A673 (cell line): ENCODE measurements at places on chromosomes 1 and 21. TPM values are rescaled to one million over a fixed set of nuclear protein-coding genes. Genes with fewer than 3 reads are reported as not detected.

SERPINC1 gene
- total RNA-seq = not detected in 2 replicates

GRCh38 chr1:3111348-3112021 lies 42.5 kb downstream of the PRDM16 start:
- peaks cover 16% of the 10 kb centered on the region for H3K27me3 ChIP-seq
- no peak overlapping the region for H3K27ac ChIP-seq
- H3K4me1 ChIP-seq = no peaks in the 10 kb centered on the region
- no peak overlapping the region for H3K4me3 ChIP-seq

GRCh38 chr1:182111496-182111895 lies 50.0 kb upstream of the ZNF648 start:
- DNase-seq = peak; percentile 11
- no peaks in the 10 kb centered on the region for H3K4me1 ChIP-seq
- no peak overlapping the region for H3K4me3 ChIP-seq
- H3K36me3 ChIP-seq = no peaks in the 10 kb centered on the region
- no peak overlapping the region for H3K27ac ChIP-seq

- no peak overlapping the region for H3K27ac ChIP-seq
- H3K27me3 ChIP-seq = no peaks in the 10 kb centered on the region
- peaks cover 15% of the 10 kb centered on the region for H3K4me1 ChIP-seq
- H3K4me3 ChIP-seq = no peak overlapping the region
- DNase-seq = no peak
- peaks cover 27% of the 10 kb centered on the region for H3K36me3 ChIP-seq
These were observed 4.4 kb downstream of the NBPF1 start for GRCh38 chr1:16608838-16609560.

DNA sequence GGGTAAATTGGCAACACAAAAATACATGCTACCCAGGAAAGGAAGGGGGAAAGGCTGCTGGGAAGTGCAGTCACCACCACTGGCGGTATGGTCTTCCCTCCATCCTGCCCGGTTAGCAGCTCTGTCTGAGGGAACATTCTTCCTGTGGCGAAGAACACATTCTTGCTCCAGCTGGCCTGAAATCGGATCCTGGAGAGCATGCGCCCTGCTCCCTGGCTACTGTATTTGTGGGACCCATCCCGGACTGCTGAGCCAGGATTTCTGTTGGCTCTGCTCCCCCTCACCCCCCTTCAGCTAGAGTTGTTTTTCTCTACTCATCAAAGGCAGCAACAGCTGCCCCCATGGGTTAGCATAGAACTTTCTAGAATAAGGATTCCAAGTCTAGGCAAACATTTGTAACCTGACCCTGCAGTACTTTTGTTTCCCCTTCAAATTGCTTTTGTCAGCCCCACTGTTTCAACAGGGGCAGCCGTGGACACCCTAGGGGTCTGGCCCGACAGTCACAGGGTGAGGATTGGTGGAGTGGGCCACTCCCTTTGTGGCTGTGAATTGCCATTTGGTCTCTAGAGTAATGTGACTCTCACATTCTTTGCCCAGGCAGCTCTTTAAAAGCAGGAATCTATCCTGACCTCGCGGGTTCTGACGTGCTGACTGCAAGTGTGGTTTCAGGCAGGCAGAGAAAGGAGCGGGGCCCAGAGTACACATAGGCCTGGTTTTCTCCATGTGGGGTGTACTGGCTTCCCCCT lies 157.7 kb downstream of the TOMM20 start:
- H3K27ac ChIP-seq = no peak overlapping the region
- no peak overlapping the region for H3K4me3 ChIP-seq
- peaks cover 9% of the 10 kb centered on the region for H3K4me1 ChIP-seq
- no peaks in the 10 kb centered on the region for H3K36me3 ChIP-seq

- H3K27me3 ChIP-seq = no peaks in the 10 kb centered on the region
- H3K4me3 ChIP-seq = no peak overlapping the region
- H3K36me3 ChIP-seq = no peaks in the 10 kb centered on the region
These were observed 9.3 kb downstream of the SLC26A9 start for GRCh38 chr1:205933671-205934618.

DNA sequence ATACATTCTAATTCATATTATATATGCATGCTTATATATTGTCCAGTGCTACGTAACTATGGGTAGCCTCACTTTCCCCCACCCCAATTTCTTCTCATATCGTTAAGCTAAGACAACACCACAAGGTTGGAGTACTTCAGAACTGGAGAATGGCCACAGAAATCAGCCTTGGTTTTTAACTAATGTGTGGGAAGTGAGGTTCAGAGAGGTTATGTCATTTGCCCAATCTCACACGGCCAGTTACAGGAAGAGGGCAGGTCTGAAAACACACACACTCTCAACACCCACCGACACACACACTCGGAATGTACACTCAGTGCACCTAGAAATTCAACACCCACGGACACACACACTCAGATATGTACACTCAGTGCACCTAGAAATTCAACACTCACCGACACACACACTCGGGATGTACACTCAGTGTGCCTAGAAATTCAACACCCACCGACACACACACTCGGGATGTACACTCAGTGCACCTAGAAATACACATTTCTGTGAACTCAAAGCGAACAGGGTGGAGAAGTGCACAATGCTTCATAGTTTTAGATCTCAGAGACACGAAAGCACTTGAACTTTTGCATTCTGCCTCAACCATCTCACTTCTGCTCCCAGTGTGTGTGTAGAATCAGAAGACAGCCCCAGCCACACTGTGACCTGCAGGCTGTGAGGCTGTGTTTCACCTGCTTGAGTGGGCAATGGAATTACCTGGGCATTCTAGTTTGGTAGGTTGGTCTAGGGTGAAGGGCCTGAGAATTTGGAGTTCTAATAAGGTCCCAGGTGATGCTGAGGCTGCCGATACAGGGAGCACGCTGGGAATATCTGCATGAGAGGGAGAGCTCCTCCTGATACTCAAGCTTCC lies 170.4 kb downstream of the CLIC6 start:
- no peak for DNase-seq
- H3K4me3 ChIP-seq = no peak overlapping the region
- H3K27me3 ChIP-seq = peaks cover 8% of the 10 kb centered on the region
- H3K27ac ChIP-seq = no peak overlapping the region
- no peaks in the 10 kb centered on the region for H3K4me1 ChIP-seq

GRCh38 chr1:19640363-19641316 lies 3.5 kb upstream of the NBL1 start:
- H3K36me3 ChIP-seq = no peaks in the 10 kb centered on the region
- H3K27ac ChIP-seq = no peak overlapping the region
- no peaks in the 10 kb centered on the region for H3K27me3 ChIP-seq
- no peak overlapping the region for H3K4me3 ChIP-seq

- H3K4me1 ChIP-seq = no peaks in the 10 kb centered on the region
- DNase-seq = no peak
- H3K36me3 ChIP-seq = no peaks in the 10 kb centered on the region
- peaks cover 4% of the 10 kb centered on the region for H3K27me3 ChIP-seq
These were observed 277.6 kb upstream of the RUNX1 start for GRCh38 chr21:35326677-35327076.

IL12RB2 gene
- 0.39 and 0.70 TPM in 2 replicates for total RNA-seq

RGSL1 gene
- not detected in 2 replicates for total RNA-seq

- H3K27ac ChIP-seq = no peak overlapping the region
- H3K27me3 ChIP-seq = no peaks in the 10 kb centered on the region
- no peak for DNase-seq
- no peak overlapping the region for H3K4me3 ChIP-seq
- H3K4me1 ChIP-seq = no peaks in the 10 kb centered on the region
These were observed 168.5 kb downstream of the PSMG1 start for GRCh38 chr21:39014747-39015146.

DNA sequence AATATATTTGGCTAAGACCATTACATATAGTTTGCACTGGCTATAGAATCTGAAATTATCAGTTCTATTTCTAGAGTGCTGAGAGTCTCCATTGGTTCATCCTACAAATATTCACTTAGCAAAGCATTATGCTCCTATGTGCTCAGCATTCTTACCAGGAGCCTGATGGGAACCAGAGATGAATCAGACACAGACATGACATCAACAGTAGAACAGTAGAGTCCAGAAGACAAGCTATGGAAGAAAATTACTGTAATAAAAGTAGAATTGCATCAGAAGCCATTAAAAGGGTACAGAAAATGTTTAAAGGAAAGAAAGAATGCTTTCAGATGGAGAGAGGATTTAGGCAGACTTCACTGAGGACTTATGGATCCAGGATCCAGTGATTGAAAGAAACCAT lies 271.7 kb upstream of the SNX7 start:
- H3K36me3 ChIP-seq = no peaks in the 10 kb centered on the region
- no peak overlapping the region for H3K4me3 ChIP-seq
- peaks cover 52% of the 10 kb centered on the region for H3K4me1 ChIP-seq

OR6K3 gene
- total RNA-seq = not detected in 2 replicates

- H3K4me1 ChIP-seq = no peaks in the 10 kb centered on the region
- no peaks in the 10 kb centered on the region for H3K27me3 ChIP-seq
- no peak for DNase-seq
- no peak overlapping the region for H3K4me3 ChIP-seq
- H3K36me3 ChIP-seq = peaks cover 89% of the 10 kb centered on the region
These were observed 19.1 kb downstream of the IVNS1ABP start for GRCh38 chr1:185297982-185298381.

GRCh38 chr1:60359431-60359830 lies 285.9 kb upstream of the C1orf87 start:
- H3K27me3 ChIP-seq = peaks cover 60% of the 10 kb centered on the region
- H3K36me3 ChIP-seq = no peaks in the 10 kb centered on the region
- H3K4me1 ChIP-seq = no peaks in the 10 kb centered on the region
- no peak overlapping the region for H3K27ac ChIP-seq
- no peak overlapping the region for H3K4me3 ChIP-seq

TSPAN1 gene
- total RNA-seq = not detected in 2 replicates

DNA sequence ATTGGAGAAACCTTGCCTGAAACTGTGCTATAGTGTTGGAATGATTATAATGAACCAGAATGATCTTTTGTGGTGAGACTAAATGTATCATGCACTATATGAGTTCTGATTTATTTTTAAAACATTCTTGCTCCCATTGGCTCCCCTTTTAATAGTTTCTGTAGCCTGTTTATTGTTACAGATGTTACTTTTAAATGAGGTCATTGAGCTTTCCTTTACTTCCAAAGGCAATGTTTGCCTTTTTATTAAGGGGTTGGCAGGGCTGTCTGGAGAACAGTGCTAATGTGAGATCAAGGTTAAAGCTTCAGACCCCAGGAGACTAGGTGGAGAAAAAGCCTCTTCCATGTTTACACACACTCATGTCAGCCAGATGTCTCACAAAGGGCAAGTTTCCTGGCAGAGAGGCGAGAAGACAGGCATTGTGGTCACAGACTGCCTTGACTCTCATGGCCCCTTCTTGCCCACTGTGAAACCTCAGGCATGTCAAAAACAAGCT lies 120.6 kb upstream of the RAVER2 start:
- DNase-seq = no peak
- no peak overlapping the region for H3K27ac ChIP-seq
- no peaks in the 10 kb centered on the region for H3K4me1 ChIP-seq
- H3K36me3 ChIP-seq = no peaks in the 10 kb centered on the region

- H3K27me3 ChIP-seq = no peaks in the 10 kb centered on the region
- peak; percentile 72 for DNase-seq
- no peaks in the 10 kb centered on the region for H3K36me3 ChIP-seq
- no peak overlapping the region for H3K4me3 ChIP-seq
These were observed 58.7 kb upstream of the APOBEC4 start for GRCh38 chr1:183711741-183712361.
